ENCODE measurements at places on chromosomes 1 and 21.

DNA sequence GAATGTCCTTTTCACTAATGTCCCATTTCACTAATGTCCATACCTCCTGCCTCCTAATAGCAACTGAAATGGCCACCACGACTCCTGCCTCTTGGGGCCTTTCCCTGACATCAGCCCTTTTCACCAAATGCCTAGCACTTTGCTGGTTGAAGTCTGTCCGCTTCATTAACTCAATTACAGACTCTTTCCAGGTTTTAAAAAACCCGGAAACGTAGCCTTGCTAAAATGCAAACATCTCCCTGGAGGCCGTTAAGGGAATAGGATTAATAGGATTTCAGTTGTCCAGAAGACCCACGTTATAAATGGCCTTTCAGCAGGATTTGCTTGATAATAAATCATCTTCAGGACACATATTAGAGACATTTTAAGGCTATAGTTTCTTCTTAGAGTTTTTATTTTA is 25.7 kb upstream of the ERO1B start:
- no peak for DNase-seq

GRCh38 chr1:90412563-90412962 is 304.5 kb downstream of the BARHL2 start:
- no peak for DNase-seq

DNA sequence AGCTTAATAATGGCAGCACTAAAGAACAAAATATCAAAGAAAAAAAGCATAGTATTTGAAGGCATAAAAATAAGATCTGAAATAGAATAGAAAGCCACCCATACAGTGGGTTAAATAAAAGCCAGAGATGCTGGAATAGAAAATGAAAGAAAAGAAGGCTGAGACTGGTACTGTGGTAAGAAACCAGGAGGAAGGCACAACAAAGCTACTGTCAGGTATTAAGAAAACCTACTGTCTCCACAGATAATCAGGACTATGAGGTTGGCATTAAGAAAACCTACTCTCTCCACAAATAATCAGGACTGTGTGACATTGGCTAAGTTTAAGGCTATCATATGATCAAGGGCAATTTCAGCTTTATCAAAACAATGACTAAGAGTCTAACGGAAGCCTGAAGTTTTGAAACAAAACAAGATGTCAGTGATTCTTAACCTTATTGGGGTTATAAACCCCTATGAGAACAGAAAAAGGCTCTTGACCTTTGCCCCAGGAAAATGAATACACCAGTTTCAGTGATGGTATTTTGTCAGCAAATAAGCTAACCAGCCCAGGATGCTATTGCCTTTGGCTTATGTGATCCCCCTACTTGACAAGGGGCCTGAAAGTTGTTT is 24.4 kb downstream of the MCOLN2 start:
- DNase-seq: no peak

- DNase-seq: no peak
Measured at GRCh38 chr1:65063025-65063424, 85.0 kb upstream of the AK4 start.

DNA sequence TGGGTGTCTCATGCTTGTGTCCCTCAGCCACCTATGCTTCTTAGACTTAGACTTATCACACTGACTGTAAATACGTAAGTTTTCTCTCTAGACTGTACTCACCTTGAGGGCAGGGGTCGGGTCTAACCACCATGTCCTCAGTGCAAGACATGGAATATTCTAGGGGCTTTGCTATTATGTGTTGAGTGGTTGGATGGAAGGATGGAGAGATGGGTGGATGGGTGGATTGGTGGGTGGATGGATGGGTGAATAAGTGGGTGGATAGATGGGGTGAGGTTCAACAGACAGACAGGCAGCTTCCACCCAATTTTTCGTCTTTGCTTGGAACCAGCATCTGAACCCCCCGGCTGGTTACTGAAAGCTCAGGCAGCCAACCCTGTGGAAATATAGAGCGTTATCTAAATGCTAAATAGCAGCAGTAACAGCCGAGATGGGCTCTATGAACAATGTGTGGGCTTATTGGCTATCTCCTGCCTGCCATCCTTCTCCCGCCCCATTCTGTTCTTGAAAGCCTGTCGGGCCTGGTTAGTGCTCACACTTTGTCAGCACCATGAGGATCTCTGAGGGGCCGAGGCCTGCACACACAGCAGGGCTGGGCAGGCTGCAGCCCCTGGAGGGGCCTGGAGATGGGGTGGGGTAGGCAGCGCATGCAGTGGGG is 130.7 kb downstream of the ACTL8 start:
- DNase-seq: no peak

DNA sequence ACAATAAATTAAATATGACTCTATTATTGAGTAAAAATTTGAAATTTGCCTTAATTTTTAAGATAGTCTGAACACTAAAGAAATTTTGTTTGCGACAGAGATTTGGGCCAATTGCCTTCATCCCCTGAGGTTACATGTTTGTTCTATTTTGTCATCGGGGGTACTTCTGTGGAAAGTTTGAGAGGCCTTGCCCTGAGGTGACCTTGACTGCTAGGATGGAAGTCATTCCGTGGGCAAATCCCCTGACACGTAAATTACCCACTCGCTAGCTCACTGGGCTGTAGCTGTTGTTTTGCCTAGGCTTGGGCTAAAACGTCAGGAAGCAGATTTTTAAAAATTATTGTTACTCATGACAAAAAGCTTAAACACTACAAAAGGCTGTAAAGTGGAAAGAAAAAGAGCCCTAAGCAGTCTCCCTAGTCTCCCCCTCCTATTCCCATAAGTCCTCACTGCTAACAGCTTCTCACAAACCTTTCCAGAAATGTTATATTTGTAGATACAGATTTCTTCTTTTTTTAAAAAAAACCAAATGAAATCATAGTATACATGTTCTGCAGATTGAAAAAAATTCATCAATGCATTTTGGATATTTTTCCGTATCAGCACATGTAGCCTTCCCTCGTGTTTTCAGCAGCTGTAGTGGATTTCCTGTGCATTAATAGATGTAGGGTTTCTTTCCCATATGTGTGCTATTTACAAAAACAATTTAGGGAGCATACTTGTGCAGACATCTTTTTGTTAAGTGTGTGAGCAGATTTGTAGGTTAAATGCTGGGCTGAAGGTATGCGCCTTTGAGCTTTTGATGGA is 142.7 kb downstream of the MRPS6 start:
- no peak for DNase-seq

GRCh38 chr1:4673494-4673893 is 19.1 kb downstream of the AJAP1 start:
- no peak for DNase-seq

- peak; percentile 84 for DNase-seq
Measured at GRCh38 chr1:153510984-153511410, 24.8 kb downstream of the S100A6 start.

GRCh38 chr1:58812468-58812867 is 28.6 kb upstream of the JUN start:
- no peak for DNase-seq

- DNase-seq: no peak
Measured at GRCh38 chr1:53869454-53870117, 20.0 kb downstream of the YIPF1 start.

GRCh38 chr1:17437580-17438317 is 1.7 kb downstream of the RCC2 start:
- DNase-seq: peak; percentile 59

DNA sequence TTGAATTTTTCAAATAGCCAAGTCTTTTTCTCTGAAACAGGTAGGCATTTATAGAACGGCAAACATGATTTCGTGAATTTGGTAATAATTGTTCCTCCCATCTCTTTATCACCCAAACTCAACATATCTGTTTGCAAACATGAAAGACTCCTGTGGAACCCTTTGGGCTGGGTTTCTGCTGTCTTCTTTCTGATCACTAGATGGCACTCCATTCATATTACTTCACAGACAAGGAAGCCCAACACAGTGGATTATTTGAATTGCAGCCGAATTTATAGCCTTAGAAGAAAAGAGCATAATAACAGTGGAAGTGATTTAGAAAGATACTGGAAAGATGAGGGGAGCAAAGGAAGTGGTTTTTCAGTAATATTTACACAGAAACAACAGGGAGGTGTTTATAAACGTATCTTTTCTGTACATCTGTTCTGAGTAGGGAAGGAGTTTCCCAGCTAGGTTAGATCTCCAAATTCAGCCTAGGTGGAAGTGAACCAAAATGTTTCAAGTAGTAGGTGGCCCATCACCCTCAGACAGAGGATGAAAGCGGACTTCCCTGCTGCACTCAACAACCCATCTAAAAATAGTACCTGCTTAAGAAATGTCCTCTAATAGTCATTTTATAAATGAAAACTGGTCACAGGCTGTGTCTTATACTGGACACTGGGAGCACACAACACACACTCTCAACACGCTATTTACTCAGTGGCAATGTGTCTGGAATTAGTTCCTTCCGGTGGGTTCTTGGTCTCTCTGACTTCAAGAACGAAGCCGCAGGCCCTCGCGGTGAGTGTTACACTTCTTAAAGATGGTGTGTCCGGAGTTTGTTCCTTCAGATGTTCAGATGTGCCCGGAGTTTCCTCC is 67.6 kb downstream of the MAP3K21 start:
- DNase-seq: peak; percentile 82

DNA sequence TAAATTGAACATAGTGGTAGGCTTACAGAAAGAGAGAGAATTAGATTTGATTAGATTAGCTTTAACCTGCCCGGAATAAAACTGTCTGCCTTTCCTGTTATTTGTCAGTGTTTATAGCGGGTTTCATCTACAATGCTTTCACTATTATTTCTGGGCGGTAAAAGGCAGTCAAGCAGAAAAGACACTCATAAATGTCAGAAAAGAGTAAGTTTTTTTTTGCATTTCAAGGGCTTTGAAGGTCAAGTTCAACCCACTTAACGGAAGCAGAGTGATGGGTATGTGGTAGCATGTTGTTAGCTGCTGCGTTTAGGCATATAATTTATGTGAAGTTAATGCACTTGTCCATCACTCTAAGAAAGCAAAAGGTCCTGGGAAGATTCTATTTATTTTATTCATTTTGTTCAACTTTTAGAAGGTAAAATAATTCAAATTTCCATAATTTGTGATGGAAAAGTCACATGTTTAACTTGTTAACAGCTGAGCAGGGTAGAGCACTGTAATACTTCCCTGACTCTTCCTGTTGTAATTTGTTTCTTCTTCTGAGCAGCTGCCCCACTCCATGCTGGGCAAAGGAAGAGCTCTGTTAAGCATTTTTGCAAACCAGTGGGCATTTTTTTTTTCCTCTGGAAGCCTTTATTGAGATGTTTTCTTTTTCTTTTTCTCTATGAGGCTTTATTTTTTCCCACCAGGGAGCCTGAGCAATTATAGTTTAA is 220.1 kb downstream of the ST6GALNAC3 start:
- peak; percentile 21 for DNase-seq

DNA sequence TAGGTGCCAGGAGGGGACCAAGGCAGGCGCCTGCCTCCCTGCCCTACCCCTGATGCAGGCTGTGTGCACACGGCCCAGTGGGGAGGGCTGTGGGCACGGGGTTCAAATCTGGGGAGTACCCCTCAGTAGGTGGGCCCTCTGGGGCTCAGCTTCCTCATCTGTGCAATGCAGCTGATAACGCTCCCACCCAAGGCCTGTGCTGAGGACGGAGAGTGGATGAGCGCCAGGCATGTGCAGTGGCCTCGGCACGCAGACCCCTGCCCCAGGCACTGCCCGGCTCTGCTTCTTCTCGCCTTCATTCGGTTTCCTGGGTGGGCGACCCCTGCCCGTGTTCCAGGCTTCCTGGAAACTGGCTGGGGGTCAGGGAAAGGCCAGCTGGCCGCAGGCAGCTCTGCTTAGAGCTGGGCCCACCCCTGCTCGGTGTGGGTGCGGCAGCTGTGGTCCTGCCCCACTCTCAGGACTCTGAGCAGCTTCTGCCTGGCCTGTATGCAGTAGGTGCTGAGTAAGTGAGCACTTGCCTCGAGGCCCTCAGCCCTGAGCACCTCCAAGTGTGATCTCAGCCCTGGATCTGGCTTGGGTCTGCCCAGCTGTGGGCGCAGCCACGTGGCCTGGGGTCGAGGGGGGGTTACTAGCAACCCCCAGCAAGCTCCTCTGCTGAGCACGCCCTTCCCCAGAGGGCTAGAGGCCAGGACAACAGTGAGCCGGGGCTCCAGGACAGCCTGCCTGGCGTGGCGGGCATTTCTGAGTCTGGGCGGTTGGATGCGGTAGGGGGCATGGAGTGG is 11.9 kb upstream of the TNFRSF14 start:
- no peak for DNase-seq

- no peak for DNase-seq
Measured at GRCh38 chr1:54392401-54392800, 13.8 kb downstream of the SSBP3 start.

DNA sequence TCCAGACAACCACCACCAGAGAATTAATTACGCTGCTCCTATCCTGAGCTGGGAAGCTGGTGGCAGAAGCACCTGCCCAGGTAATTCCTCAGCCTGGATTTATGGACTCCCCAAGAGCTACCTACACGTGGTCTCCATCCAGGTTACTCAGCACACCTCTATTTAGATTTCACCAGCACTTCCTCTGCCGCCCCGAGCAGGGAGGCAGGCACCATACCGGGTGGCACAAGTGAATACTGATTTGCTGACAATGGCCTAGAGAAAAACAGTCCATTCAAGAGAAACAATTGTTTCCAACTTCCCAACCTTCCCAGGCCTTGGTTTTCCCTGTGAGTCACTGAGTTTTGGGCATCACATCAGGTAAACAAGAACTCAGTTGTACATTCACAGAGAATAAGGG is 134.3 kb downstream of the MATN1 start:
- DNase-seq: no peak

DNA sequence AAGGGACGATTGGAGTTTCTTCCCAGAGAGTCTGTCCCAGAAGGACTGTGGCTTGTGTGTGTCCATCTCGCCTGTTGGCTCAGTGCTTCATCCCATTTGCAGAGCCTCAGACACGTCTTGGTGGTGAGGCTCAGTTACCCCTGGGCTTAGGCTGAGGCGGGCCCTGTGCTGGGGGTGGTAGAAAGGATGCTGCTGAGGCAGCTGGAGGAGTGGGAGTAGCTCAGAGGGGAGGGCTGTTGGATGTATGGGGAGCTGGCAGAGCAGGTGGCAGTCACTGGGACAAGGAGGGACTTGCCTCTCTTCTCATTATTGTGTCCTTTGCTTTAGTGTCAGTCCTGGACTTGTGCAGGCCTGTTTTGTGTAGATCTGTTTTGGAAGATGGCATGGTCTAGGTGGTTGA is 7.3 kb upstream of the MIIP start:
- DNase-seq: no peak

DNA sequence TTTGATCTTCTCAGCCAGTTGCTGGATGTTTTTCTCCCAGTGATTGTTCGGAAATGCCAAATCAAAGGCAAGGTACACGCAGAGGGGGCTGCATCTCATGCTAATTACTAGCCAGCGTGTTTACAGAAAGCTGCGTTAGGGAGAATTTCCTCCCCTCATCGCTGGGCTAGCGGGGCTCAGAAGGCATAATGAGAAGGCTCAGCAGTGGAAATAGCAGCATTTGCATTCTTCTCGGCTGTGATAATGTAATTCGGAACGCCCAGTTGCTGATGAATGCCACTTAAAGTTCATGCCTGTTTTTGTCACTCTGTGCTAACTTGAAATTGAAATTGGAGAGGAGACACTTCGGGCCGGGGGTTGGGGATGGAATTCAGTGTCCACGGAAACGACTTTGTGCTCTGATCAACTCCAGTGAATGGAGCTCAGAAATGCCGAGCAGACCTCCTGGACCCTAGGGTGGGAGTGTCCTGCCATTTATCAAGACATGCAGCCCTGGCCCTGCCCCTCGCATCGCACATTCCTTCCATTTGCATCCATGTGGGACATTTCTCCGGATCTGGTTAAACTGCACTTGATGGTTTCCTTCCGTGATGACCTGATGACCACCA is 313.4 kb upstream of the C1orf174 start:
- no peak for DNase-seq

- no peak for DNase-seq
Measured at GRCh38 chr1:90504509-90504908, 212.6 kb downstream of the BARHL2 start.

- DNase-seq: no peak
Measured at GRCh38 chr1:162835157-162835899, 25.6 kb downstream of the CCDC190 start.
